CD14-positive monocyte (primary cell): ENCODE measurements at places on chromosomes 5 and 9.

- DNase-seq: no peak
- peak overlapping the region; percentile 58 for H3K27ac ChIP-seq
- H3K27me3 ChIP-seq: no peaks in the 10 kb centered on the region
- no peak overlapping the region for H3K4me3 ChIP-seq
Observed at GRCh38 chr5:140182075-140182711, 7.2 kb downstream of the CYSTM1 start.

DNA sequence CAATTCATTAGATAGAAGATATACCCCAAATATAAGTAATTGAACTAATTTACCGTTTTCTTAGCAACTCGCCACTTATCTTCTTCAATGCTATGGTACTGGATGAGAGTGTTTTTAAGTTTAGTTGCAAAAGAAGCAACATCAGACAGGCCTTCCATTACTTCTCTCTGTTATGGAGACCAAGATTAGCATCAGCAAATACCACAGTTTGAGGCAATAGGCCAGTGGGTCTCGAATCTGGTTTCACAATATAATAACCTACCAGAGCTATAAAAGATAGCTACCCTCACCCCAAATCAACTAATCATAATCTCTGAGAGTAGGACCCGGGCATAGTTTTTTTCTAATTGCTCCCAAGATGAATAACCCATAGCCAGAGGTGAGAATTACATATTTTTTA is 5.1 kb downstream of the STARD4 start:
- H3K4me1 ChIP-seq: peaks cover 14% of the 10 kb centered on the region
- no peak for DNase-seq
- H3K27ac ChIP-seq: no peak overlapping the region
- peaks cover 12% of the 10 kb centered on the region for H3K36me3 ChIP-seq
- no peak overlapping the region for H3K4me3 ChIP-seq

DNA sequence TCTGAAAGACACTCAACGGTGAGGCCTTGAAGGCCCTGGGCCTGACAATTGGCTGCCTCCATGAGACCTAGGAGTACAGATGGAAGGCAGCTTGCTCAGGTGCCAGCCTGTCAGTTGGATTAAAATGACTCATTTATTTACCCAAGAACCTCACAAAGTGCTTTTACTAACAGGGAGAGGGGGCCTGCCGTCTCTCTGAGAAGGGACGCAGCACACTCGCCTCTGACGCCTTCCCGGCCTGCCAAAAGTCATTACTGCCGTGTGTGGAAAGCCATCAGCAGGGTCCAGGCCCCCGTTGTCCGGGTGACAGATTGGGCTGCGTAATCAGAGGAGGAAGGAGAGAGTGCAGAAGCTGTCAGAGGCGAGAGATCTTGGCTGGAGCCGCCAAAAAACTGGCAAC is 32.4 kb downstream of the DDX31 start:
- no peak overlapping the region for H3K27ac ChIP-seq
- DNase-seq: no peak
- H3K4me3 ChIP-seq: no peak overlapping the region

DNA sequence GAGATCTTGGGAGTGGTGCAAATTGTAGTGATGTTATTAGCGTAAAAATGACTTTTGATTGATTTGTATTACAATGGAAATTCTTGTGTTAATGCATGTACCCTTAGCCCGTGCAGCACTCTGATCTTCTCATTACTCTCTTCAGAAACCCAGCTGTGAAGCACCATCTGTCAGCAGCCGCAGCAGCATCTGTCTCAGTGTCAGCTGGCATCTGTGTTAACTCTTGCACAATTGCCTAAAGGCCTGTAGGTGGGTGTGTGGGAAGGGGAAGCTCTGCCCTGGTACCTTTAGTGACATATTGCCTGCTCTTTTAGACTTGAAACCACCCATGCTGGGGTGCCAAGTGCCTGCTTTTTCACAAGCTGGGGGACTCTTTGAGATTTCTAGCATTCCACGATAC is 101.3 kb downstream of the FBXL7 start:
- H3K27ac ChIP-seq: no peak overlapping the region
- H3K36me3 ChIP-seq: no peaks in the 10 kb centered on the region
- H3K27me3 ChIP-seq: no peaks in the 10 kb centered on the region

DNA sequence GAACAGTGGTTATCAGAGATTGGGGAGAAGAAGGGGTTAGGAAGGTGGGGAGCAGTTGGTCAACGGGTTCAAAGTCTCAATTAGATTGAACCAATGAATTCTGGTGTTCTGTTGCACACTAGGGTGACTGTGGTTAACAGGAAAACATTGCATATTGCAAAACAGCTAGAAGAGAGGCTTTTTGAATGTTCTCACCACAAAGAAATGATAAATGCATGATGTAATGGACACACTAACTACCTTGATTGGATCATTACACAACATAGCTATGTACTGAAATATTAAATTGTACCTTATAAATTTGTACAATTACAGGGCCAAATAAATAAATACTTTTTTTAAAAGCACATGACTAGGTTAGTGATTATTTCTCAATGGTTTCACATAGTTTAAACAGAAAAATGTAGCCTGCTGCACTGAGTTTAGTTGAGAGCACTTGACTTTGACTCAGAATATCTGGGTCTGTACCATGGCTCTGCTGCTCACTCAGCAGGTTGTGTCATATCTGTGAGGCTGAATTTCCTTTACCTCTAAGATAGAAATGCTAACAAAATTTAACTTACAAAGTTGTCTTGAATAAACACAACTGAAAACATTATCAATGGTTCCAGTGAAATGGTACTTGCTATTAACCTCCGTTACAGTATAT is 30.4 kb downstream of the NUDT12 start:
- no peak for DNase-seq
- no peaks in the 10 kb centered on the region for H3K27me3 ChIP-seq
- no peaks in the 10 kb centered on the region for H3K4me1 ChIP-seq

DNA sequence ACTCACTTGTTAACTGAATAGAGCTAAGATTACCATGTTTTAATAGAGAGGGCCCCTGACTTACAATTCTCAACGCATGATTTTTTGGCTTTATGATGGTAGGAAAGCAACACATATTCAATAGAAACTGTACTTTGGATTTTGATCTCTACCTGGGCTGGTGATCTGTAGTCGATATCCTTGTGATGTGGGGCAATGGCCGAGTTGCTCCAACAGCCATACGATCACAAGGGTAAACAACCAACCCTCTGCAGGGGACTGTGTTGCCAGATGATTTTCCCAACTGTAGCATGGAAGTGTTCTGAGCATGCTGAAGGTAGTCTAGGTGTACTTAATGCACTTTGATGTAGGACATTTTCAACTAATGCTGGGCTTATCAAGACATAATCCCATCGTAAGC is 36.5 kb downstream of the NSUN2 start:
- peaks cover 52% of the 10 kb centered on the region for H3K36me3 ChIP-seq
- no peak overlapping the region for H3K27ac ChIP-seq
- no peak overlapping the region for H3K4me3 ChIP-seq

- H3K27ac ChIP-seq: no peak overlapping the region
- peaks cover 100% of the 10 kb centered on the region for H3K36me3 ChIP-seq
- H3K4me3 ChIP-seq: no peak overlapping the region
- no peak for DNase-seq
- no peaks in the 10 kb centered on the region for H3K4me1 ChIP-seq
Observed at GRCh38 chr5:149518620-149519019, 32.6 kb downstream of the CSNK1A1 start.

DNA sequence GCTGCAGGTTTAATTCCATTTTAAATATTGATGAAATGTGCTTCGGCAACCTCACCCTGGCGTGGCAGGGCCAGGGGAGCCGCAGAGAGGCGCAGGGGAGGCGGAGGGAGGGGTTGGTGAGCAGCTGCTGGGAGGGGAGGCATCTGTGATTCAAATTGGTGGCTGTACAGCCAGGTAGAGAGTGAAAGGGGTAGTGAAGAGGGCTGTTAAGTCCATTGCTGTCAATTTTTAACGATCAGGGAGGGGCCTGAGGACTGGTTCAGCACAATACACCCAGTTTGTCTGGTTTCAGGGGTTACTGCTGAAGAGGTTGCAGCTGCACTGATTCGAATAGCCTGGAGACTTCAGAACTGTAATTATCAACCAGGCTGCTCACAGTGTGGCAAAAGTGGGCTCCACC is 31.3 kb downstream of the LHX6 start:
- DNase-seq: no peak
- no peak overlapping the region for H3K27ac ChIP-seq
- H3K36me3 ChIP-seq: no peaks in the 10 kb centered on the region
- no peaks in the 10 kb centered on the region for H3K27me3 ChIP-seq
- H3K4me1 ChIP-seq: no peaks in the 10 kb centered on the region
- H3K4me3 ChIP-seq: no peak overlapping the region

DNA sequence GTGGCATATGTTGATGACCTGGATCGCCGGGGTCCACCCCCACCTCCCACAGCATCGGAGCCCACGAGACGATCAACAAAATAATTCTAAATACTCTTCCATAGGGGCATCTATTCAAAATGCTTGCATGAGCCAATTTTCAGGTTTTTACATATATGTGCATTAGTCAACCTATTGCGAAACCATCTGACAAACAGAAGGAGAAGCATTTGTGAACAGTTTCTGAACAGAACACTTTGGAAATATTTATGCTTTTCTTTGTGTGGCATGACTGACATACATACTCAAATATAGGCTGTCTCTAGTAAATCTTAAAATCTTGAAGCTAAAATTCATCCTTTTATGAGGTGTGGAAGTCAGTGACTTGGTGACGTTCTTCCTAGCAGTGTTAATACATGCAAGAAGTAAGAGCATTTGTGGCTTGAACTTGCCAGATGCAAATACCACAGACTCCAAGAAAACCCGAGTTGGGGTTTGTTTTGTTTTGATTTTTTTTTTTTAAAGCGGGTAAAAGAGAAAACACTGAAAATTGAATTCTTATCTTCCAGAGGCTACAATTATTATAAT is 5.3 kb downstream of the GPR151 start:
- no peak overlapping the region for H3K4me3 ChIP-seq
- H3K4me1 ChIP-seq: no peaks in the 10 kb centered on the region
- no peaks in the 10 kb centered on the region for H3K27me3 ChIP-seq
- H3K36me3 ChIP-seq: peaks cover 64% of the 10 kb centered on the region
- no peak overlapping the region for H3K27ac ChIP-seq

GRCh38 chr5:149448831-149449714 is 70.0 kb upstream of the IL17B start:
- no peaks in the 10 kb centered on the region for H3K27me3 ChIP-seq
- no peaks in the 10 kb centered on the region for H3K4me1 ChIP-seq
- H3K4me3 ChIP-seq: no peak overlapping the region
- DNase-seq: no peak

- peaks cover 27% of the 10 kb centered on the region for H3K4me1 ChIP-seq
- peaks cover 3% of the 10 kb centered on the region for H3K36me3 ChIP-seq
- no peak overlapping the region for H3K27ac ChIP-seq
- no peaks in the 10 kb centered on the region for H3K27me3 ChIP-seq
Observed at GRCh38 chr5:65825408-65826328, 100.7 kb upstream of the ERBIN start.

DNA sequence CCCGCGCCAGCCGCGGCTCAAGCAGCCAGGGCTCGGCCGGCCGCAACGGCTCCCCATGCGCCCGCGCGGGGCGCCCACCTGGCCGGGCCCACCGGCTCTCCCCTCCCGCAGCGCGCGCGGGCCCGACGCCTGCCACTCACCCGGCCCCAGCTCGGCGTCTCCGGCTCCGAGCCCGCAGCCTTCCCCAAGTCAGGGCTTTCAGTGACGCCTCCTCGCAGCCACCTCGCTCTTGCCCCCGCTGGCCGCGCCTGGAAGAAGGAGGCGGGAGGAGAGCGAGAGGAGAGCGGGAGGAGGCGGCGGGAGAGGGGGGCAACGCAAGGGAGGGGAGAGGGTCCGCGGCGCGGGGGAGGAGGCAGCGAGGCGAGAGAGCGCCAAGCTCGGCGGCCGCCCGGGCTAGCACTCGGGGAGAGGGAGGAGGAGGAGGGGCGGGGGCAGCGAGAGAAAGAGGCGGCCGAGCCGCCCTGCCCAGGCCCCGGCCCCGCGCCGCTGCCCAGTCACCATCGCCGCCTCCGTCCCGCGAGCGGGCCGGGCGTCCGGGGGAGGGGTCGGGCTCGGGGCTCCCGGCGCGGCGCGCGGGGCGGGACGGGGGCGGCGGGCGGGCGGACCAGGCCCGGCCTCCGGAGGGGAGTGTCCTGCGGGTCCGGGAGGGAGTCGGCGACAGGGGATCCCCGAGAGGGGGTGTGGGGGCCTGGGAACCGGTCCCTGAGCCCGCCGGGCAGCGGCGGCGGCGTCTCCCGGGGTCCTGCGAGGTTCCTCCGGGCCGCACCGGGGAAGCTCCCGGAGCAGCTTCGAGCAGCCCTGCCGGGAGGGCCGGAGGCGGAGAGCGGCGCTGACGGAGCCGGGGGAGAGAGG is at the start of gene LHFPL2:
LHFPL2 (minus strand) TSS at position 414 of the 852 bp plus-strand sequence. CDS start 138,559 bp downstream, outside the sequence.
- H3K27me3 ChIP-seq: peaks cover 32% of the 10 kb centered on the region
- H3K4me1 ChIP-seq: peaks cover 20% of the 10 kb centered on the region
- no peaks in the 10 kb centered on the region for H3K36me3 ChIP-seq

DNA sequence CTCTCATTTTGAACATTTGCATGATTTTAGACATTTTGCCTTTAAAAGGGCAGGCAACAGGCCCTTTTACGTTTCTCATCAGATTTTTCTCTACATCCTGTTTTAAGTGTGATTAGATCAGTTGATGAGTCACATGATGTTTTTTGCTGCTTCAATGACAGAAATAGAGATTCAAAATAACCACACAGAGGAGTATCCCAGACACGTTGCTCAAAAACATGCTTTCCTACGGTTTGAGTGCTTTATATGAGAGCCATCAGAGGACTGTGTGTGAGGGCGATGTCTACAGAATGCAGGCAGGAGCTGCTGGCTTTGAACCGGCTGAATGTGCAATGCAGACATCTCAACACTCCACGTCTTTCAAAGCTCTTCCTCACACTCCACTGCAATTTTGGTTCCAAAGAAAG is 42.1 kb downstream of the OTULIN start:
- DNase-seq: no peak
- no peaks in the 10 kb centered on the region for H3K27me3 ChIP-seq
- no peak overlapping the region for H3K27ac ChIP-seq
- H3K36me3 ChIP-seq: peaks cover 75% of the 10 kb centered on the region

GRCh38 chr5:137332296-137332695 is 166.8 kb downstream of the SPOCK1 start:
- peaks cover 4% of the 10 kb centered on the region for H3K27me3 ChIP-seq
- no peak for DNase-seq
- H3K4me3 ChIP-seq: no peak overlapping the region
- H3K4me1 ChIP-seq: no peaks in the 10 kb centered on the region
- no peak overlapping the region for H3K27ac ChIP-seq

GRCh38 chr5:132607095-132607494 is 50.3 kb downstream of the RAD50 start:
- H3K27me3 ChIP-seq: no peaks in the 10 kb centered on the region
- H3K27ac ChIP-seq: no peak overlapping the region
- peaks cover 21% of the 10 kb centered on the region for H3K4me1 ChIP-seq
- DNase-seq: no peak
- H3K36me3 ChIP-seq: peaks cover 59% of the 10 kb centered on the region

- no peaks in the 10 kb centered on the region for H3K36me3 ChIP-seq
- DNase-seq: peak; percentile 58
- H3K4me3 ChIP-seq: peak overlapping the region; percentile 28
- no peaks in the 10 kb centered on the region for H3K27me3 ChIP-seq
- peaks cover 43% of the 10 kb centered on the region for H3K4me1 ChIP-seq
Observed at GRCh38 chr5:56588636-56589480, 226.5 kb upstream of the MAP3K1 start.

GRCh38 chr5:53350991-53351770 is 129.2 kb upstream of the FST start:
- no peaks in the 10 kb centered on the region for H3K27me3 ChIP-seq
- DNase-seq: no peak
- H3K4me1 ChIP-seq: no peaks in the 10 kb centered on the region
